ENCODE measurements at places on chromosomes 3 and 15. TPM values are rescaled to one million over a fixed set of nuclear protein-coding genes. Genes with fewer than 3 reads are reported as not detected.

Gene ZMYND10
- total RNA-seq: 1.5 TPM

Gene TNFAIP8L3
- 47.5 TPM for total RNA-seq

Gene CCPG1
- 62.7 TPM for total RNA-seq

Gene SLC6A20
- under 0.01 TPM for total RNA-seq

Gene OPA1
- total RNA-seq: 70.8 TPM

Gene CCR3
- total RNA-seq: 0.33 TPM

Gene TM6SF1
- 3.0 TPM for total RNA-seq

Gene UROC1
- not detected for total RNA-seq

Gene SEMA3G
- total RNA-seq: under 0.01 TPM

Gene LRRC31
- total RNA-seq: not detected

Gene CTXN2
- total RNA-seq: not detected

Gene MYZAP
- total RNA-seq: not detected

Gene PATL2
- total RNA-seq: 1.3 TPM

Gene STRA6
- total RNA-seq: 0.83 TPM

Gene LRRN1
- total RNA-seq: under 0.01 TPM

Gene WDR53
- 6.4 TPM for total RNA-seq

Gene ROBO2
- 1.0 TPM for total RNA-seq

Gene B3GALNT1
- 16.9 TPM for total RNA-seq

Gene LOXL1
- 287 TPM for total RNA-seq

Gene CHRNA3
- total RNA-seq: not detected

Gene CLDN1
- total RNA-seq: 0.15 TPM

Gene CD276
- 170 TPM for total RNA-seq

Gene CATSPER2
- 0.50 TPM for total RNA-seq

Gene PTPN23
- 33.7 TPM for total RNA-seq

Gene GOLGA8S
- total RNA-seq: 0.15 TPM

Gene FRMD5
- total RNA-seq: 7.0 TPM

Gene SLC2A2
- not detected for total RNA-seq

Gene ARL14
- not detected for total RNA-seq

Gene KY
- 1.6 TPM for total RNA-seq

Gene MESP1
- 0.50 TPM for total RNA-seq

Gene PSTPIP1
- 0.17 TPM for total RNA-seq

Gene SH3BP5
- total RNA-seq: 26.5 TPM

Gene RTP3
- not detected for total RNA-seq

Gene DNAH12
- under 0.01 TPM for total RNA-seq
